Stimulated activated CD4-positive, alpha-beta T cell treated with anti-CD3 and anti-CD28 coated beads, Interleukin-4, amount 100 ng/mL, for 48 hours (primary cell): ENCODE measurements at places on chromosomes 7 and 10.

- no peak for DNase-seq
These were observed 150.3 kb downstream of the AUTS2 start for GRCh38 chr7:69748530-69748929.

GRCh38 chr7:91420606-91421005, 156.4 kb downstream of the FZD1 start:
- no peak for DNase-seq

GRCh38 chr7:4707217-4707741, 25.2 kb downstream of the FOXK1 start:
- no peak for DNase-seq

GRCh38 chr10:90885176-90885575, 13.4 kb downstream of the RPP30 start:
- DNase-seq, result no peak

DNA sequence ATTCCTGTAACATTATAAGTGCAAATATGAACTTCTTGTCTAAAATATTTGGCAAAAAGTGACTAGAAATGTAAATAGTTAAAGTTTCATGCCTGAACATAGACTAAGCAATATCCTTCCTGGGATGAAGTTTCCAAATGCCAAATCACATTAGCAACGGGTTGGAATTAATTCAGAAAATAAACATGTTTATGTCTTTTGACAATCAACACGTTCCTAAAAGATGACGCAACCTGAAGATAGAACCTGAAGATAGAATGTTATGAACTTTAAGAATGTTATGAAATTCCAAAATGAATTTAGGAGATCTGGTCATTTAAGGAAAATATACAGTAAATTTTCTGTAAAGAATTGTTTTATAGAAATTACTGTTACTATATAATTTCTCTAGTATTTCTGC, 9.2 kb downstream of the LAMB4 start:
- DNase-seq, result no peak

GRCh38 chr10:78470267-78471103, 436.8 kb downstream of the RPS24 start:
- no peak for DNase-seq

GRCh38 chr7:4000139-4000538, 682.0 kb upstream of the FOXK1 start:
- no peak for DNase-seq

GRCh38 chr7:26388256-26388655, 96.6 kb downstream of the SNX10 start:
- no peak for DNase-seq

DNA sequence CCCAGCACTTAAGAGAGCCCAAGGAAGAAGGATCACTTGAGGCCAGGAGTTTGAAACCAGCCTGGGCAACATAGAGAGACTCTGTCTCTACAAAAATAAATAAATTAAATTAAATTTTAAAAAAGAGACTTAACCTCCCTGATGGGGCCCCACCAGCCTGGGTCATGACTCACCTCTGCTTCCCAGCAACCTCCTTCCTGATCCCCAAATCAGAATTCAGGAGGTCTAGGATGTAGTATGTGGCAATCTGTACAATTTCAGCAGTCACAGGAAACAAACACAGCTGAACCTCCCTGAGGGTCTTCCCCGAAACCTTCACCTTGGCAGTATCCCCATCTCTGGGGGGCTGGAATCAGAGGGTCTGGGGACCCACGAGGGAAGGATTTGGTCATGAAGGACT, 9.7 kb upstream of the PPP1R35 start:
- DNase-seq, result no peak

DNA sequence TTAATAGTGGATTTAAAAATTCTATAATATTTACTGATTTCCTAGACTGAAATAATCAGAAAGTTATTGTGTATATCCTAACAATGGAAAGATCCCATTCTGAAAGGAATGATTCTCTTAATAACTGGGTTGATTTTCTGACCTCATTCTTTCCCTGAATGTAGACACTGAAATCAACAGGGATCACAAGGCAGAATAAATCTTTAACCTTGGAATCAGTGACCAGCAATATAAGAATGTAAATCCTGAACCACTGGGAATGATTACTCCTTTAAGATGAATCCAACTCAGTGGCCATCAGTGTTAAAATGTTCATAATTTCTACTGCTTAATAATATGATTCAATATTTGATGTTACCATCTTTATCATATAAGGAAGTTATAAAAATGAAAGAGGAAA, 47.6 kb downstream of the ANKRD26 start:
- DNase-seq, result no peak

- DNase-seq, result no peak
These were observed 8.1 kb downstream of the GDF2 start for GRCh38 chr10:47330366-47330765.

- no peak for DNase-seq
These were observed 475.6 kb upstream of the ZWINT start for GRCh38 chr10:56836659-56837058.

- DNase-seq, result no peak
These were observed 37.8 kb downstream of the GOLGA7B start for GRCh38 chr10:97887399-97887798.

GRCh38 chr10:79137826-79138225, 69.1 kb downstream of the ZMIZ1 start:
- peak; percentile 25 for DNase-seq
